ENCODE measurements at places on chromosomes 13 and 19.
A peak's percentile ranks its signal among the peaks of the same experiment; 100 is the strongest.

DNA sequence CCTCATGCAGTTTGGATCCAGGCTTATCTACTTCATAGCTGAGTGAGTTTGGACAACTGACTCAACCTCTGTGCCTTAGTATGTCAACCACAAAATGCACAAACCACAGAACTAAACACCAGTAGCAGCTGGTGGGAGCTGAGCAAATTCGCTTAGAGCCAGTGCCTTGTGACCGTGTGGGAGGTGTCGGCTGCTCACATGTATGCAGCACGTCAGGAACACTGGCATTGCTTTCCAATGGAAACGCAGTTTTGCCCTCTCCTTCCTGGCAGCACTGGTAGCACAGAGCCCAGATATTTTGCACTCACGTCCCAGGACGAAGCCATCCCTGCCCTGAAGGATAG, 8.3 kb upstream of the NTN5 start:
- DNase-seq: no peak

GRCh38 chr13:28843639-28844038, 23.5 kb downstream of the MTUS2 start:
- DNase-seq: no peak

DNA sequence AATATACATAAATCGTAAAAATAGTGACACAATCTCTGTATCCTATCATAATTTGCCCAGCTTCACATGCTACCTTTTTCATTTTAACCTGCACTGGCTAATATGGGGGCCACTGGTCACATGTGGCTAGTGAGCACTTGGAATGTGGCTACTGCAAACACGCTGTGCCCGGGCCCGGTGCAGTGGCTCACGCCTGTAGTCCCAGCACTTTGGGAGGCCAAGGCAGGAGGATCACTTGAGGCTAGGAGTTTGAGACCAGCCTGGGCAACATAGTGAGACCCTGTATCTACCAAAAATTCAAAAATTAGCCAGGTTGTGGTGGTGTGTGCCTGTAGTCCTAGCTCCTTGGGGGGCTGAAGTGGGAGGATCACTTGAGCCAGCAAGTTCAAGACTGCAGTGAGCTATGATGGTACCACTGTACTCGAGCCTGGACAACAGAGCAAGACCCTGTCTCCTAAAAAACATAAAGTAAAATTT, 1.5 kb upstream of the N4BP2L1 start:
- no peak for DNase-seq

GRCh38 chr13:97226788-97227627, 4.9 kb downstream of the MBNL2 start:
- peak; percentile 17 for DNase-seq
